ENCODE measurements at places on chromosomes 7 and 10.

DNA sequence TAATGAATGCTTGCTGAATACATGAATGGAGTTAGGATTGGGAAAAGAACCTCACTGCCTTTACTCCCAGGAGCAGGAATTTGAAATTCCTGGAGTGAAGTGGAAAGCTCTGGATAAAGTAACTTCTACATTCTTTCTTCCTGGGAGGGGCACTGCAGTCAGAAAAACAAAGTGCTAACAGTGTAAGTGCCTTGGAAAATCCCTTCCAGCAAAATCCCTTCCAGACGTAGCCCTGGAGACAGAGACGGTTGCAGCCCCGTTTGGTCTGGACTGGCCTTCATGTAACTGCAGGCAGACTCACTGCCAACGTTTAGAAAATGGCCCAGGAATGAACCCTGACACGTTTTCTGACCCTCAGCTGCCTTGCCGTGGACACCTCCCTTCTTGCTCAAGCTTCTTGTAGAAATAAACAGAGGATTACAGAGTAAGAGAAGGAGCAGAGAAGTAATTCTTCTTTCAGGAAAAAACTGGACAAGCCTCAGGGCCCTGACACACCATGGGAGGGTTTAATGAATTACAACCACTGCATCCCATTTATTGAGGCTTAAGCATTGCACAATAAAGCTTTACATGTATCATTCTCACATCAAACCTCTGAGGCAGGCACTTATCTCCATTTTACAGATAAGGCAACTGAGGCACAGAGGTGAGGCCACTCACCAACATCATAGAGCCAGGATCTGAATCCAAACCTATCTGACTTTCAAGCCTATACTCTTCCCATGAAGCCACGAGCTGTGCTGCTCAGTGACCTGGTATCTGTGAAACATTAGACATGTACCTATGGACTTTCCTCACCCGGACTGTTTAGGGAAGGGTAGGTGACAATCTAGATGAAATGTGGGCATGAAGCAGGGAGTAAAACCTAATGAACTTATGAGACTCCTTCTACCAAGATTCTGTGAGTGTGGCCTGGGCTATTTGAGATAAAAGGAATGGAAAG, 7.8 kb downstream of the ITPRIP start:
- DNase-seq: no peak

DNA sequence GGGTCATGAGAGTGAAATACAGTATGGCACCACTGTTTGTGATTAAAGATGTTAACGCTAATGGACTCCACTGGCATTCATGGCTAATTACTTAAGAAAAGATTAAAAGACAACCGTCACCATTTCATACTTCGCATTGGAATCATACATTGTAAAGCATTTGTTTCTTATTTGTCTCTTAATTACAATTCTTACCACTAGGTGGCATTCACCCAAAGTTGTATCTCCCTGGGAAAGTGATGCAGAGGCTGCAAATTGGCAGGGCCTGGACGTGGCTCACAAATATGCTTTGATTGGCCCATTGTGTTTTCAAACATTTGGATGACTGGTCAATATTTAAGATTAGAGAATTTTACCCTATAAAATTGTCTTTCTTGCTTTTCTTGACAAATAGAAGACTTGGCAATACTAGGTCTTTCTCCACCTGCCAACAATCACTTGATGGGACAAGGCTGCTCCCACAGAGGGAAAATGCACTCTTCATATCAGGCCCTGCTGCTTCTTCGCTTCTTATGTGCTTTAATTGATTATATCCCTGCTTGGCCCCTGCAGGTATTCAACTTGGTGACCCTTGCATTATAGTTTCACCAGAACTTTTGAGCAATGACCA, 72.1 kb upstream of the STARD3NL start:
- DNase-seq: no peak

- DNase-seq: no peak
These were observed 120.0 kb upstream of the SAMD8 start for GRCh38 chr10:74991435-74991834.

DNA sequence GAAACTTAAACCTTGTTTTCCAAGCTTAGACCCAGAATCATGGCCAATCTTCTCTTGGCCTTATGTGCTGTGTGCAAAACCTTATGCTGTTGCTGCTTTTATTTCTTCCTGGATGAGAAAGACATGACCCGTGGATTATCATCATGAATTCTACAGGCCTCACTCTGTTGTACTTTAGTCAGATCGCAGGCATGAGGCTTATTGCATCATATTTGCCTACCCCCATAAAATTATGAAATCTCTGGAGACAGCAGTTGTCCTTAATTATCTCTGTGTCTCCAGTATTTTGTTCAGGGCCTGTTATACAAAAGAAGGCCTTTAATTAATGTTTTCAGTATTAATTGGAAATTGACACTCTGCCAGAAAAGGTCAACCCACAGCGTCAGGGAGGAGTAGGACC, 71.6 kb downstream of the PLCE1 start:
- no peak for DNase-seq

- DNase-seq: no peak
These were observed 41.8 kb downstream of the CNNM1 start for GRCh38 chr10:99370993-99371392.

DNA sequence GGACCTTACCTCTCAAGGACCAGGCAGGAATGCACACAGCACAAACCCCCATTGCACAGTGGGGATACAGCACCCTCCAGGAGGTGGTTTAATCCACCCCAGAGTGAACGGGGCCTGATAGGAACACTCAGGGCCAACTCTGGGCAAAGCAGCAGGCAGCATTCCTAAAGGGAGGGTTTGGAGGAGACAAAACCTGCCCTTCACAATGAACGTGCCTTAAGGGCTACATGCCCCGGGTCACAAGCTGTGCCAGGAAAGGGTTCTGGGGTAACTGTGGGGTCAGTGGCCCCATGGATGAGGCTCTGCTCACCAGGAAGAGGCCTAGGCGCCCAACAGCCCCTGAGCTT, 1.1 kb downstream of the GPRIN2 start:
- no peak for DNase-seq

DNA sequence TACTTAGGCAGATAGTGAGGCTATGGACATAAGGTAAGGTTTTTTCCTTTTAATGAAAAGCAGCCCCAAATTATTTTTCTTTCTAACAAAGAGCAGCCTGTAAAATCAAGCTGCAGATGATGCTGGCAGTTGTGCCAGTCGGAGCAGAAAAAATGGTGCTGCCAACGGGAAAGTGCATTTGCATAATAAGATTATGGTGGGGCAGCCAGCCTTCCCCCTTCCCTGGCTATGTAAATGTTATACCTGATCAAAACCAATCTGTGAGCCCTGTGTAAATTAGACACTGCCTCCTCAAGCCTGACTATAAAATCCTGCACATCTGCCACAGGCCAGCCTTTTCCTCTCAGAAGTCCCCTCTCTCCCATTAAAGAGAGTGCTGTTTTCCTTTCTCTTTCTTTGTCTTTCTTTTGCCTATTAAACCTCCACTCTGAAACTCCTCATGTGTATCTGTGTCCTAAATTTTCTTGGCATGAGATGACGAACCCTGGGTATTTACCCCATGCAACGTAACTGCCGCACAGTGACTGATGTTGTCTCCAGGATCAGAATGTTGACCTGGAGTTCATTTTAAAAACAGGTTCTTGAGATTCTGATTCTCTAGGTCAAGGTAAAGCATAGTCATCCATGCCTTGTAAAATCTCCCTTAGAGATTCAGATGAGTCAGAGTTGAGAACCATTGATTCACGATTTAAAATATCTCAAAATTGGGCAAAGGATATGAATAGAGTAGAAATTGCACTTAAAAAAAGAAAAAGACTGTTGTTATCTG, 167.3 kb upstream of the C1GALT1 start:
- no peak for DNase-seq

DNA sequence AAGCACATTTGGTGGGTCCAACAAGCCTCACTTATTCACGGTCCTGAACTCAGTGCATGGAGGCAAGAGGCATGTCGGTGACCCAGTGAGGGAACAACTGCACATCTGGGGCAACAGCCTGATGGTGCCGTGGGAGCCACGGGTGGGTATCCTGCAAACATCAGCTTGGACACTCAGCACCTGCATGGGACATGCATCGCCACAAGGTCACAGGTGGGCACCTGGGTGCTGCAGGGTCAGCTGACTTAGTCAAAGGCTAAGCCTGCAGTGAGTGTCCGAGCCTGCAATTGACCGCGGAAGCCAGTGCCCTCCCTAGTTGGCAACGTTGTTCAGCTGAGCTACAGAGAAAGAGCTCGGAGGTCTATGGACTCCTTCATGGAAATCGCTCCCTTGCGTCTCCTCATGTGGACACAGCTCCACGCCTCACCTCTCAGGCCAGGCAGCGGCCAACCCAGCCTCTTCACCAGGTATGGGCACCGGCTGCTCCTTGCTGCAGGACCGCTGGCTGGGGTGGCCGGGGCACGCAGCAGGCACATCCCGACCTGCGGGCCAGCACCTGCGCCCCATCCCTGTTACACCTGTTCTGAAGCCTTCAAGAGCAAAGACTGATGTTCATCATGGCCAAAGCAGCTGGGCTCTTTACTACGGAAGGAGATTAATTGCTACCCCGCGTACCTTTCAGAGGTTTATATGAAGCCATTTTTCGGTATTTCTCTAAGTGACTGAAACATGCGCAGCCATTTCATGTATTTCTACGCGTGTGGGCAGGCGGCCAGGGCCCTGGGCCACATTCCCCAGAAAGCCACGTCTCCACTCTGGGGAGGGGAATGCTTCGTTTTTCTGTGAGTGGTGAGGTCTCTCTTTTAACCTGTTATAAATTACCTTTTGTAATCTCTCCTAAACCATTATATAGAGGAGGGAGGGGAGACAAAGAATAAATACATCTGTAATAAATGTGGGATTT, 380.7 kb downstream of the DNAJB6 start:
- DNase-seq: peak; percentile 13

DNA sequence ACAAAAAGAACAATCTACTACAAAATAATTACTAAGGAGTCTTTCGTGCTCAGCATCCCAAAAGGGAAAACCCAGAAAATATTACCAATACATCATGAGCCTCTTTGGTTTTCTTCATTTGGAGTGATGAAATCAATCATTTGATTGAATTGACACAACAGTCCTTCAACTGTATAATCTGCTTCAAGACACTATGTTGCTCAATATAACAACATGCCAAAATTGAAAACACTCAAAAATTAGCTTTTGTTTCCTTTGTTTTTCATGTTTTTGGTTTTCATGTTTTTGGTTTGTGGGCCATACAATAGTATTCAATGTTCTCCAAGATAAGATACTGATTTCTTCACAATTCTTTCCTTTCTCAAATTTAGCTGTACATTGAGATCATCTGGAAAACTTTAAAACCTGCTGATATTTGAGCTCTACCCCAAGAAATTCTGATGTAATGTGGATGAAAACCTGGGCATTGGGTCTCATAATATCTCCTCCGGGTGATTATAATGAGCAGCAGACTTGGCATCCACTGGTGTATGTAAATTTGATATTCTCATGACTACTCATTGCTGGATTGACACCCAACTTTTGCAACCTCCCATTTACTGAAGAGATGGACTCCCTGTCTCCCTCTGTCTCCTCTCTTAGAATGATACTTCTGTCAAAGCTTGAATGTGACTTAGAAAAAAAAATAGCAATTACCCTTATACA, 4.6 kb downstream of the SOSTDC1 start:
- no peak for DNase-seq

- DNase-seq: no peak
These were observed 2.9 kb upstream of the MTPN start for GRCh38 chr7:135980012-135980551.

DNA sequence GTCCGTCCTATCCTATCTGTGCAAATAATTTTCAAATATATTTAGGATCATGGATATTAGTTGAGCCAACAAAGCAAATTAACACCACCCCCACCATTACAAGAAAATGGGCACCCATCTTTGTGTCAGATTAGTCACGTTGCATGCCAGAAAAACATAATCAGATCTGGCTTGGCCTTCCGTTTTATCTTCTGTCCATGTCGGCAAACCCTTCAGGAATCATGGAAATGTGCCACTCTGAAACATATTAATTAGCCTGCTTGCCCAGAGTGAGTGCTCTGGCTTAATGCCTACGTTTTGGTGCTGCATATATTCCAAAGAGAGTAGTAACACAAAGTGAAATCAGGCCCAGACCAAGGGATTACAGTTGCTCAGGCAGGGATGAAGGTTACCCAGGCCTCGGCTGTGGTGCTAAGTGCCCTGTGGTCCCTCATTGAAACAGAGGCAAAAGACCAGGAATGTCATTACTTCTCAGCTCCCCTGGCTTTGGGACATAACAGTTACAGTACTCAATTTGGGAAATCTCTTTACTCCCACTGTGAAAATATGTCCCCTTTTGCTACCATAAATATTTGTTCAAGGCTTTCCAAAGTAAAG, 154.0 kb upstream of the LSM8 start:
- no peak for DNase-seq

GRCh38 chr10:21811245-21811585, 192.3 kb downstream of the DNAJC1 start:
- DNase-seq: no peak

DNA sequence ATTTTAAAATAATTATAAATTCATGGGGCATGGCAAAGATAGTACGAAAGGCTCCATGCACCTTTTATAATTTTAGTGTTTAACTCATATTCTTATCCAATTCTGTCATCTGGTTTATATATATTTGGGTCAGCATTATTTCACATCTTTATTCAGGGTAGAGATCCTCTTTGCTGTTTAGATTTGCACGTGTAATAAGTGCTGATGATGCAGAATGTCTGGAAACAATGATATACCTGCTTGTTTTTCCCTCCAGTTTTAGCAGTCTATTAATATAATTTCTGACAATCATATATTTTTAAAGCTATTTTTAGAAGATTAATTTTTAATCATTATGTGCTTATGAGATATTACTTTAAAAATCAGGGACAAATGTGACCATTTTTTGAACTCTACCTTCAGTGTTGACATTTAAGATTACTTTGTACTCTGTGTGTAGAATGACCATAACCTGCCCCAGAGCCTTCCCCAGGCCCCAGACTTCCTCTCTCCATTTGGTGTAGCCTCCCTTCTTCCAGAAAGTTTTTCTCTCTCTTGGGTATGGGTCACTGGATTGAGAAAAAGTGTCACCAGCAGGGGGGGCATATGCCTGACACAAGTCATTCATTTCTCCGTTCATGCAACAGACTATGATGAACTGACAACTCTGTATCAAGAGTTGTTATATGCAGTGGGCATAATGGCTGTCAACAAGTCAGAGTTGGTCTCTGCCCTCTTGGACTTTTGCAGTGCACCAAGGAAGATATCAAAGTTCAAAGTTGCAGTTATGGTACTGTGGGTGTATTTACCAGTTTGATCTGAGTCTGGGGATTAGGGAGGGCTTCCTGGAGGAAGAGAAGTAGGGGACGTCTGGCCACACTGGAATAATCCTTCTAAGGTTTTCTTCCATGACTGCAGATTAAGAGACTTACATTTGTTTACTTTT, 192.6 kb upstream of the CCDC6 start:
- DNase-seq: no peak

GRCh38 chr10:688312-689120, 952 bp downstream of the DIP2C start:
- DNase-seq: no peak

DNA sequence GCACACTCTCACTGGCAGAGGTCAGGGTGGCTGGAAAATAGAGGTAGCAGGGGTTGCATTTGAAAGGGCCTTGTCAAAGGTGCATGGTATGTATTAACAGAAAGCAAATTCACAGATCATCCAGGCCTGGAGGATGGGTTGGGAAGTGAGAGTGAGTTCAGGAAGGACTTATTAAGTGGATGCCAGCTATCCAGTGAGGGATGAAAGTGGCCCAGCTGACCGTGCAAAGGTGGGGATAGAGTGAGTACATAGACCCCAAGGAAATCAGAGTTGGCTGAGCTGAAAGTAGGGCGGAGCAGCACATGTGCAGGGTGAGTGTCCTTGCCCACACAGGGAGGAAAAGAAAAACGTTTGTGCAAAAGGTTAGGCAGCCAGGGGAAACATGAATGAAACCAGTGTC, 58.1 kb downstream of the HECW1 start:
- no peak for DNase-seq

GRCh38 chr10:74929197-74929596, 102.8 kb downstream of the KAT6B start:
- no peak for DNase-seq
